ENCODE measurements at places on chromosomes 7 and 10.

DNA sequence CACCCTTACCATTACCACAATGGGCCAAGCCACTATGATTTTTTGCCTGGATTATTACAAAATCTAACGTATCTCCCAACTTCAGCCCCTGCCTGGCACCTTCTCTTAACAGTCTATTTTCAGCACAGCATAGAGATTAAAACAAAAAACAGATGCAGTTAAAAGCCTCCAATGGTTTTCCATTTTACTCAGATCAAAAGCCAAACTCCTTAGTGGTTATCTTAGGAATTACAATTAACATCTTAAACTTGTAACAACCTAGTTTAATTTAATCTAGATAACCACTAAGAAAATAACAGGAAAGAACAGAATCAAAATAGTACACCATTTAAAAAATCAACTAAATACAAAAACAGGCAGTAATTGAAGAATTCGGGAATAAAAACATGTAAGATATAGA is 43.5 kb downstream of the DNAJC1 start:
- DNase-seq: no peak

GRCh38 chr10:89003344-89003743 is 12.7 kb downstream of the FAS start:
- DNase-seq: no peak

DNA sequence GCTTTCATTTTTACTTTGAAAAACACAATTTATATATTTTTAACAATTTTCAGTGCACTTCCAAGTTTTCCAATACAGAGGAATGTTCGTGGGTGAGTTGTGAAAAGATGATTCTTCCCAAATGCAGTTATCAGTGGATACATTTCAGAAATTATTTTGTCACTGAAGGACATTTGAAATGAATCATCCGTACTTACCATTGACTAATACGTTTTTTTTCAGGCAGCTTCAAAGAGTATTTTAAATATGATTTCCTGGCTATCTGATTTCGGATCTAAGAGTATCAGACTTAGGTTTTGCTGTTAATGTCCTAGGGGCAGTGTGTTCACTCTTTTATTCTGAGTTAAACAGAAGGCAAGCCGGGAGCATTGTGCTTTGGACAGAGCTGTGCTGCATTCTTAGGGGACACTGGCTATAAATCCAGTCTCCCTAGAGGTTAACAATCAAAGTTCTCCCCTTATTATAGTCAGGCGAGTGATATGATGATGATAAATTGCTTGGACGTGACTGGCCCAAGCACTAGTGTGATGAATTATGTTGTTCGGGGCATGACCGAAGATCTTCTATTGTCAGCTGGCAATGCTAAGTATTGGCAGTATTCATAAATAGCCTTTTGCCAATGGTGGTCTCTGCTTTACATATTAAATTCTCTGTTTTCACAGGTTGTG is 4.5 kb downstream of the PTER start:
- no peak for DNase-seq

DNA sequence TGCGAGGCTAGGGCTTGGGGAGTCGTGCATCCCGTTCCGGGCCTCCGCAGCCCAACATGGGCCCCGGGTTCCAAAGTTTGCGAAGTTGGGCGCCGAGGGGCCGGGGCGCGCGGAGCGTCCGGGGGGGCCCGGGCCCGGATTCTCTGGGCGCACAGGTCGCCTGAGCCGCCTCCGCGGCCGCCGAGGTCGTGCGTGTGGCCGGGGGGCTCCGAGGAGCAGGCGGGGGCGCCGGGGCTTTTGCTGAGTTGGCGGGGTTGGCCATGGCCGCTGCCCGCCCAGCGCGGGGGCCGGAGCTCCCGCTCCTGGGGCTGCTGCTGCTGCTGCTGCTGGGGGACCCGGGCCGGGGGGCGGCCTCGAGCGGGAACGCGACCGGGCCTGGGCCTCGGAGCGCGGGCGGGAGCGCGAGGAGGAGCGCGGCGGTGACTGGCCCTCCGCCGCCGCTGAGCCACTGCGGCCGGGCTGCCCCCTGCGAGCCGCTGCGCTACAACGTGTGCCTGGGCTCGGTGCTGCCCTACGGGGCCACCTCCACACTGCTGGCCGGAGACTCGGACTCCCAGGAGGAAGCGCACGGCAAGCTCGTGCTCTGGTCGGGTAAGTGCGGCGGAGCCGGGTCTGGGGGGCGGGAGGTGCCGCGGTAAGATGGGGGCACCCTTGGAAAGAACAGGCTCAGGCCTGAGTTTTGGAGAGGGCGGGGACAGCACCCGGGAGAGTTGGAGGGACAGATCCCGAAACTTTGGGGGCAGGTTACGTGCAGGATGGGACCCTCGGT is 643 bp downstream of the SMO start:
- no peak for DNase-seq

DNA sequence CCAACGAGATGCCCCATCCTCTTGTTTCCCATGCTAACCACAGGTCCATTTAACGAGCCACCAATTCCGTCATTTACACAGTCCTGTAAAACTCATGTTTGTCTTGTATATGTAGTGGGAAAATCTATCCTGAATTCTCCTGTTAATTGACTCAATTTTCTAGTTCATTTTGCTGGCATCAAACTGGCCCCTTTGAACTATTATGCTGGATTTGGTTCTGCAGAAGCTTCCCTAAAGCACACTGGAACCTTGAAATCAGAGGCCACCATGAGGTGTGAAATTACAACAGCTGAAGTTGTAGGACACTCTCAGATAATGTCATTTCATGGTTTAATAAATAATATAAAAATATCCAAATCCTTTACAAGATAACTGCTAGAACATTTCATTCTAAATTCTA is 129.8 kb upstream of the AKR1E2 start:
- no peak for DNase-seq

- no peak for DNase-seq
These were observed 136.3 kb upstream of the TMEM72 start for GRCh38 chr10:44774676-44775401.

GRCh38 chr10:70565556-70566514 is 36.7 kb downstream of the PRF1 start:
- DNase-seq: no peak

DNA sequence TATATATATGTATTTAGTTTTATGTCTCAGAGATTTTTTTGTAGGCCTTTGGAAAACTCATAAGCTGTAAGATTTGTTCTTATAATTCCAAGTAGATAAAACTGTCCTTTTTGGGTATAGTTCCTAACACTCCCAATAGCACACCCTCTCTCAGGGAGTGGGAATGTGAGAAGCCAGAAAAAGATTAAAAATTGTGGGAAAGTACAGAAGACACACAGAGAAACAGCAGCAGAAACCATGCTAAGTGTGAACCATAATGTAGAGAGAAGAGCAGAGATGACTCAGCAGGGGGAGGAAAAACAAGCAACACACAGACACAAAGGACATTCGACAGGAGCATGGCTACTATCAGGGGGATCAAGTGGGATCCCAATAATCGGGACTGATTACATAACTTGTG is 401.6 kb downstream of the MAGI2 start:
- DNase-seq: no peak

GRCh38 chr7:144483189-144483588 is 79.7 kb upstream of the NOBOX start:
- DNase-seq: no peak

DNA sequence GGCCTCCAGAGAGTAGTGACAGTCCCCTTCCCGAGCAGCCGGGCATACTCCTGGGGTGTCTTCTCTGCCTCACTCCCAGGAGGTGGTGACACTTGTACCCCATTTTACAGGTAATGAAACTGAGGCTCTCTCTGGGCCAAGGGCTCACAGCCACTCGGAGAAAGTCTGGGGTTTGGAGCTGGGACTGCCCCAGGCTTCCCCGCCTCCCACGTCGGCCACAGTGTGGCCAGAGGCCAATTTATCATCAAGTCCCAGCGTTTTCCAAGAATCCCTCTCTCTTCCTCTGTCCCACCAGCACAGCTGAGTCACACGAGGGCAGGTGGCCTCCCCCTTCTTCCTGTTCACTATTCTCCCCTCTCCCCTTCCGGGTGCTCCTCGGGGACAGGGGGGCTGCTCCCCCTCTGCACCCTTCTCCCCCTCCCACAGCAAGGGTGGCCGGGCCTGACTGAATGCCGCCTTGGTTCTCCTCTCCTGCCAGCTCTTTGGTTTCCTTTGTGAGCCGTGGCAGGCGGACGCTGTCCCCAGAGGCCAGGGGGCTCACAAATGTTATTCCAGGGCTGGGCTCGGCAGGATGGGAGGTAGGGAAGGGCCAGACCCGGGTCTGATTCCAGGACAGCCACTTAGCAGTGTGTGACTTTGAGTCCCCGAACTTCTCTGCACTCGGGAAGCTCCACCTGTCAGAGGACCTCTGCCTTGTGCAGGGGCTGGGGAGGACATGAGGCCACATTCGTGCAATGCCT is 17.7 kb downstream of the CLIP2 start:
- no peak for DNase-seq

GRCh38 chr10:103177123-103177522 is 15.9 kb downstream of the NT5C2 start:
- DNase-seq: no peak

Measured in mucosa of gallbladder (tissue), 1 donor.